ENCODE measurements at places on chromosomes 3 and 15. TPM values are rescaled to one million over a fixed set of nuclear protein-coding genes. Genes with fewer than 3 reads are reported as not detected.

GRCh38 chr15:35054380-35054779, 30.7 kb downstream of the NANOGP8 start:
- ATAC-seq = peak; percentile 85

DNA sequence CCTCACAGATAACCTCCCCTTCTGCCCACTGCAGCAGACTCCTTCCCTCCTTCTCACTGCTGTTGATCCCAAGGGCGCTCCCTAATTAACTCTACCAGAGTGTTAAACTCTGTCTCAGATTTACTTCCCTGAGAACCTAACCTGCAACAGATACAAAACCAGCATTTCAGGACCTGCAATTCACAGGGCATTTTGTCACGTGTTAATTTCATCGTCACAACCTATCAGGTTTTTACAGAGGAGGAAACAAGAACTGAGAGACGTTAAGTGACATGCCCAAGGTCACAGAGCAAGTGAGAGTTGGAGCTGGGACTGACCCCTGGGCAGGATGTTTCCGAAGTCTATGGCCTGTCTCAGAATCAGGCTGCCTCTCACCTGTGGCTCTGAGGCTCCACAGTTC, 223.9 kb downstream of the UACA start:
- ATAC-seq = peak; percentile 51

GRCh38 chr3:105523501-105523900, 156.8 kb downstream of the ALCAM start:
- ATAC-seq = no peak

DNA sequence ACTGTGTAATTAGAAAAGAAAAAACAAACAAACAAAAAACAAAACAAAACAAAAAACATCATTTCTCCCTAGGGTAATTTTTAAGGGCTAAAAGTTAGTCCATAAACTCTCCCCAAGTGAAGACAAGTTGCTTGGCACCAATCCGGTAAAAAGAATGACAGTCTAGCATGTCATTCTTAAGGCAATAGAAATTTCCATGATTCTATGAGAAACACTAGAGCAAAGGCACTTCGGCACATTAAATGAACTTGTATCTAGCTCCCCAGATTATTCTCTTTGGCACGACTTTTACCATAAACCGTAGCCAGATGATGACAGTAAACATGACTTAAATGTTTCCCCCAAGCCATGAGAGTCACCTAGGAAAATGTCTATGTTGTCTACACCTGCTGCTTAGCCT, 10.1 kb downstream of the COL8A1 start:
- ATAC-seq = no peak

DNA sequence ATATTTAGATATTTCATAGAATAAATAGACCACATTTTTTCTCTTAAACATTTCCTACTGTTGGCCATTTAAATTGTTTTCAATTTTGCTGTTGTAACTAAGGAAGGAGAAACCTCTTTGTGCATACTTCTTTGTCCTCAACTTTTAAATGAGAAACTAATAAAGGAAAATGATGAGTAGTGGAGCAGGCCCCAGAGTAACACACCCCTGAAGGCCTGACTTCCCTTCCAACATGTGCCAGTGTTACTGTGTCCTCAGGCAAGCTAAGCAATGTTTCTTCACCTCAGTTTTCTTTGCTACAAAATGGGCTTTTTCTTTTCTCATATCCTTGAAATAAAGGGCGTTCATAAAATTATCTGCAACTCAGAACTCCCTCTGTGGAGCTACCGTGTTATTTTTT, 53.7 kb downstream of the RPL22L1 start:
- no peak for ATAC-seq

GRCh38 chr3:14943042-14943441, 4.3 kb upstream of the NR2C2 start:
- ATAC-seq = no peak

Gene TGM5
- total RNA-seq = 13.5 TPM

- ATAC-seq = no peak
These were observed 584.5 kb upstream of the CCDC54 start for GRCh38 chr3:106792716-106793115.

- ATAC-seq = no peak
These were observed 739.0 kb upstream of the NECTIN3 start for GRCh38 chr3:110332629-110333028.

DNA sequence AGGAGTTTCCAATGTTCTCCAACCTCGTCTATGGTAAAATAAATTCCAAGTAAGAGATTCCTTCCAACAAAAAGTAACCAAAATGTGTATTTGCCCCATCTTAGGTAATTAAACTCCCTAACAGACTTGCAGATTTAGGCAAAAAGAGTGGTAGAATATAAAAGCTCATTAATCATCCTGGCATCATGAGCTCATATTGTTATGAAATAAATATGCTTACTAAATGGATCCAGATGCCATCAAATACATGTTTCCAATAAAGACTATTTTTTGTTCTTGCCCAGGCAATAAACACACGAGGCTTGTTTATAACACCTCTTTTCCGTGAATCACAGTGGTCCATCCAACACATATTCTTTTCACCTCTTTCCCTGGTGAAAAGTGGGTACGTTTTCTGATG, 189.4 kb downstream of the THSD4 start:
- ATAC-seq = no peak

GRCh38 chr3:62570888-62571287, 197.5 kb upstream of the FEZF2 start:
- no peak for ATAC-seq
